ENCODE measurements at places on chromosomes 4 and X.

DNA sequence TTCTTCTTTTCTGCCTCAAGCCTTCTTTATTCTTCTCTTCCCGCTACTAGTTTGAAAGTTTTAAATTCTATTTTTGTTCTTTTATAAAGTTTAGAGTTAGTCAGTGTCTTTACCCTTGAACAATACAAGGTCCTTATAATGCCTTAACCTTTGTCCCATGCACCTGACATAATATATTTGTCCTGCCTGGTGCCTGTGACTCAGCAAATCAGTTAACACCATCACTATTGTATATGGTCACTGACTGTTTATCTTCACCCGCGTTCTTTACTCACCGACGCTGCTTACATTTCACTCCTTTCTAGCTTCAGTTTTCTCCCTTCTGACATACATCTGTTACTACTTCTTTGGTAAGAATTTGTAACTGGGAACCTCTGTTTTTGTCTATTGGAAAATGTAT, 5.7 kb downstream of the SMIM20 start:
- no peak for DNase-seq

- DNase-seq = no peak
Measured at GRCh38 chr4:3239303-3239702, 9.7 kb upstream of the MSANTD1 start.

DNA sequence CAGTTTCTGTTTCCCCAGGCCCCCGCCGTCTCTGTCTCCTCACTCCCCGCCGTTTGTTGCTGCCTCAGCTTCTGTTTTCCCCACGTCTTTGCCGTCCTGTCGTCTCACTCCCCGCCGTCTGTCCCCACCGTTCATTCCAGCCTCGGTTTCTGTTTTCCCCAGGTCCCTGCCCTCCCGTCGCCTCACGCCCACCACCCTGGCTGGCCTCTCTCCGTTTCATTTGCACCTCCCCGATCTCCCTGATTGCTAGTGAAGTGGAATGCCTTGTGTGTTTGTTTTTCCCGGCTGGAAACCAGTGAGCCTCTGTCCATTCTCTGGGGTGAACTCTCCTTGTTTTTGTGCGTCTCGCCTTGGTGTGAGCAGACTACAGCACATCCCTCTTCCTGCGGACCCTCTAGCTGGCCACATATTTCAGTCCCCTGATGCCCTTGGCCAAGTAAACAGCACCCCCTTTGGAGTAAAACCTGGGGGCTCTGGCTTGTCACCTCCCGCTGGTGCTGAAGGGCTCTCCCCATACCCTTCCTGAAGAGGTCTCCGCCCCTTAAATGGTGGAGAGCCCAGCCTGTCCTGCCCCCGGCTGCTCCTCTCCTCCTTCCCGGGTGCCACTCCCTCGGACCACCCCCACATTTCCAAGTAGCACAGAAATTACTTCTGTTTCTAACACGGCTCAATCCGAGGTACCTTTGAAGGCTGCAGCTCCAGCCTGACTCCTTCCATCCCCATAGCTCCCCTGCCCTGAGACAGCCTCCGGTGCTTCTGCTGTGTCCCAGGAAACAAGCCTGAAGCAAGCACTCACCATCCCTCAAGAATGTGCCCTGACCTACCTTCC, 13.2 kb downstream of the TMEM175 start:
- DNase-seq = no peak

GRCh38 chr4:168656055-168656660, 159.3 kb downstream of the PALLD start:
- DNase-seq = no peak

DNA sequence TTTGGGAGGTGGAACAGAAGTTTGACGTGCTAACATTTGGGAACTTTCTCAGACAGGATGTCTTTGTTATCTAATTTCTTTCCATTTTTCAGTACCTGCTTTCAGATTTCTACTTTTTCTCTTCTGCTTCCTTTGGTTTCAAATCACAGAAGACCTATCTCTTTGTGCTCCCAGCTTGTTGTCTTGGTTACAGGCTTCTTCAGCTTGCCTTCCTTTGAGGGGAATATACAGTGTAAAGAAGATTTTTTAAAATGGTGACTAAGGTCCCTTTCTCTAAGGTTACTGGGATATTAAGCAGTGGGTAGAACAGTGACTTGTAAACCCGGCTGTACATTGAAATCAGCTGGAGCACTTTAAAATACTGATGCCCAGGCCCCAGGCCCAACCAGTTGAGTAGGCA, 48.0 kb downstream of the TMEM164 start:
- DNase-seq = no peak

Measured in AG09319 (cell line).